Psoas muscle (tissue), 8 donors: ENCODE measurements at places on chromosomes 6 and 20. TPM values are rescaled to one million over a fixed set of nuclear protein-coding genes. Genes with fewer than 3 reads are reported as not detected.

Gene WFDC5
- polyA plus RNA-seq: not detected

Gene CTCFL
- polyA plus RNA-seq: not detected

Gene COL19A1
- polyA plus RNA-seq: 0.01 TPM

Gene PRDM1
- polyA plus RNA-seq: 0.33 TPM

Gene MACROD2
- 0.20 TPM for polyA plus RNA-seq

Gene BANF2
- not detected for polyA plus RNA-seq

Gene PTPRT
- polyA plus RNA-seq: under 0.01 TPM
